ENCODE measurements at places on chromosomes 12 and 14.

- peak; percentile 52 for DNase-seq
These were observed 1.5 kb downstream of the IRF2BPL start for GRCh38 chr14:77026930-77027537.

DNA sequence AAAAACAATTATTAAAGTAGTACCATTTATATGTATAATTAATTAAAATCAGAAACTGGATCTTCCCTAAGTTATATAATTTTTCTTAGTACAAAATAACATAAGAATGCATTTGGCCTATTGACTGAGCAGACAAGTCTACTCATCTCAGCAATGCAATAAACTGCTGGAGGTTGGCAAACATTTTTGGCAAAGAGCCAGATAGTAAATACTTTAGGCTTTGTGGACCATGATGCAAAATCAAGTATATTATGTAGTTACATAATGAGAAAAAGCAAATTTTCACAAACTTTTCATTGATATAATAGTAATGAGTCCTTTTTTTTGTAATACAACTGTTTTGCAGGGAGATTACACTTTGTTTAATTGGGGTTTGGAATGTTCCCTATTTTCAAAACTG, 30.9 kb downstream of the ERGIC2 start:
- DNase-seq: no peak

DNA sequence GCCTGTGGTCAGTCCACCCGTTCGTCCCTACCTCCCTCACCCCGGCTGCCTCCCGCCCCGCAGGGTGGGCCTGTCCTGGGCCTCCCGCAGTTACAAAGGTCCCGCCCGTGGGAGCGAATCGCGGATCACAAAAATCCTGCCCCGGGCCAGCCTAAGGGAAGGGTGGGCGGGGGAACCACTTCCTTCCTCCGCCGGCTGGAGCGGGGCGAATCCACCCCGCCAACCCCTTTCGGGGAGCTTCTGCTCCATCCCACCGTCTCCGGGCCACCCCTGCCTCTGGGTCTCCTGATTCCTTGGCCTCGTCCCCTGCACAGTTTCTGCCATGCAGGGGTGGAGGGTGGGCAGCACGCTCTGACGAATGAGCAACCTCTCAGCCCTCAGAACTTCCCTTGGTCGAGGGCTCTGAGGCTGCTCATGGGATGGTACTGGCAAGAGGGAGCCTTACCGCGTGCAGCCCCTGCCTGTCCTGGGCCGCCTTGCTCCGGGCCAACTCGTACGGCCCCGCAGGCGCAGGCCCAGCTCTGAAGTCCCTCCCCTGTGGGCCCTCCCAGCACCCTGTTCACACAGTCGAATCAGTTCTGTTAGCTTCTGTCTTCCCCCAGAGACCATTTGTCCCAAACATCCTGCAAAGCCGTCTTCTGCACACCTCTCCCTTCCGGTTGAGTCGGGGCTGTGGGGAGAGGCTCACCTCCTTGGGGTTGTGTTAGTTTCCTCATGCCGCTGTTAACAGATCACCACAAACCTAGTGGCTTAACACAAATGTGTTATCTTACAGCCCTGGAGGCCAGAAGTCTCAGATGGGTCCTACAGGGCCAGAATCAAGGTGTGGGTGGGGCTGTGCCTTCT, 589 bp upstream of the HVCN1 start:
- peak; percentile 58 for DNase-seq

DNA sequence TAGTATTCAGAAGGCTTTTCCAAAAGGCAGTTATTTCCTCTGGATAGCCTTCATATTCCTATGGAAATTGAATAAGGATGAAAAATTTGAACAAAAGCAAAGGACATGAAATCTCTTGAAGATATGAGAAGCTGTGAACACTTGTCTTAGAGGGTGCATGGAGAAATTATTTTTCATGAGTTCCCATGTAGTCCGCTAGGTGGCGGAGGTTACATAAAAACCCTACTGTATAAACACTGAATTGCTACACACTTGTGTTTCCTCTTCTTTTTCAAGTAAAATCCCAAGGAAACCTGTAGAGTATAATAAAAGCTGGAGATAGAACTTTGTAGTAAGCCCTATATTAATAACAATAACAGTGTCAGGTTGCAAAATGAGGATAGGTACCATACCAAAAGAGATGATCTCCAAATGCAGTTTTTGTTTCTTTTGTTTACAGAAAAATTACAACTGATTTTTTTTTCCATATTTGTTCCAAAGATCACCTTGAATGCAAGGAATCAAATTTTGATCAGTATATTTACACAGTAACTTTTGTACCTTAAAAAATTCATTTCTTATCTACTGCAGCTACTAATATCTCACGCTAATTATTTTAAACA, 37.8 kb upstream of the OR4E1 start:
- DNase-seq: peak; percentile 47

GRCh38 chr14:68843471-68844209, 50.8 kb upstream of the ZFP36L1 start:
- DNase-seq: peak; percentile 78

Data from activated CD4-positive, alpha-beta T cell treated with anti-CD3 and anti-CD28 coated beads, Interleukin-2, Interleukin-6, amounts not matched to agents 100 ng/mL and 50 ng/mL, durations not matched to agents 16 hours and 8 hours (primary cell).